ENCODE measurements at places on chromosomes 11 and 22.
A peak's percentile ranks its signal among the peaks of the same experiment; 100 is the strongest.

DNA sequence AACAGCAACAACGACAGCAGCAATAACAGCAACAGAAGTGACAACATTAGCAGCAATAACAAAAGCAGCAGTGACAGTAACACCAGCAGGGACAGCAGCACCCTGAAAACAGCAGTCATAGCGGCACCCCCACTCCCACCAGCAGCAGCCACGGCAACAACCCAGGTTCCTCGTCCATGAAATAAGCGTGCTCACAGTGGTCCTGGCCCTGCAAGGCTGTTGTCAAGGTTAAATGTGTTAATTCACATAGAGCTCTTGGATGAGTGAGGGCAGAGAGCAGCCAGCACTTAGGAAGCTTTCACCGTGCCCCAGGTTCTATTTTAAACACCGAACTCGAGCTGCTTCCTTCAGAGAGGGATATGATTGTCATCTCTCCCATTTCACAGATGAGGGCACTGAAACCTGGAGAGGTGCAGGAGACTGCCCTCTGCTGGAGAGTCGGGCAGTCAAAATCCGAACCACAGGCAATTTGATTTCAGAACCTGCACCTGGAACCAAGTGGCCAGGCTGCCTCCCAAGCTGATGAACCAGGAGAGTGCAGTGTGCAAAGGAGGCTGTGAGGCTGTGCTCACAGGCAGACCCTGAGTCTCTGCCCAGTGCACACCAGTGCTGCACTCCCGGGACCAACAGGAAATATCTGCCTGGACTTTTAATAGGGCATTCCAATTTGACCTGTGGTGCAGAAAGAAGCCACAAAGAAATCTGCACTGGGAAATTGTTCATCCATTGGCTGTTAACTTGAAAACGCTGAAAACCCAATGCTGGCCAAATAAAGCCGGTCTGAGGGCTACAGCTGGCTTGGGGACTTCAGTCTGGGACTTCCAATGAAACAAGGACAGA is 22.9 kb upstream of the FGF3 start:
- no peak for DNase-seq

- DNase-seq, result no peak
These were observed 821 bp downstream of the GAL3ST1 start for GRCh38 chr22:30573594-30574094.

GRCh38 chr11:87425943-87426342 is 388.2 kb downstream of the TMEM135 start:
- DNase-seq, result no peak

DNA sequence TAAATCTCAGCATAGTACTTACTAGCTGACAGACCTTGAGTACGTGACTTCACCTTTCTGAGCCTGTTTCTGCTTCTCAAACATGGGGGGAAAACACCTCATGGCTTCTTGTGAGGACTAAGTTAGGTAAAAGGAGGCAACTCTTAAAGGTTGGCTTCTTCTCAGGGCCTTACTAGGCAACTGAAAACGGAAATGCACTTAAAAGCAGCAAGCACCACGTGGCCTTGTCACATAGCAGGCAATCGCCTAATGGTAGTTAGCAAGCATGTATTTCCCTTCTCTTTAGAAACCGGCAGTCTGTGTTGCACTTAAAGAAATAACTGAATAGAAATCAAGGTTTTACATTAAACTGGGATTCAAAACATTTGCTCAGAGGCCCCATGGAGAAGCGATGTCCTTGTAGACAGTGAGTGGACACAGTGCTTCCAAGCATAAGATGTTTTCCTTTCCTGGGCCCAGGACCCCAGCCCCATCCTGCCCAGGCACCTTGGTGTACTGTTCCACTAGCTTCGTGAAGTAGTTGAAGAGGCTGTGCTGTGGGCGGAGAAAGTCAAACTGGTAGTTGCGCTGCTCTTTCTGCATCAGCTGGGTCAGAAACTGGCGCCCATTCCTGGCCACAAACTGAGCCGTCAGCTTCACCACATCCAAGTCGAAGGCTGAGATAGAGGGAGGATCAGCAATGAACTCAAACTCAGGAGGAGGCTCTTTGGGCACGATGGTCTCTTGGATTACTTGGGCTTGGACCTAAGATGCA is 12.1 kb downstream of the SF3A1 start:
- no peak for DNase-seq

GRCh38 chr11:56750190-56750589 is 1.7 kb upstream of the OR9G4 start:
- no peak for DNase-seq

DNA sequence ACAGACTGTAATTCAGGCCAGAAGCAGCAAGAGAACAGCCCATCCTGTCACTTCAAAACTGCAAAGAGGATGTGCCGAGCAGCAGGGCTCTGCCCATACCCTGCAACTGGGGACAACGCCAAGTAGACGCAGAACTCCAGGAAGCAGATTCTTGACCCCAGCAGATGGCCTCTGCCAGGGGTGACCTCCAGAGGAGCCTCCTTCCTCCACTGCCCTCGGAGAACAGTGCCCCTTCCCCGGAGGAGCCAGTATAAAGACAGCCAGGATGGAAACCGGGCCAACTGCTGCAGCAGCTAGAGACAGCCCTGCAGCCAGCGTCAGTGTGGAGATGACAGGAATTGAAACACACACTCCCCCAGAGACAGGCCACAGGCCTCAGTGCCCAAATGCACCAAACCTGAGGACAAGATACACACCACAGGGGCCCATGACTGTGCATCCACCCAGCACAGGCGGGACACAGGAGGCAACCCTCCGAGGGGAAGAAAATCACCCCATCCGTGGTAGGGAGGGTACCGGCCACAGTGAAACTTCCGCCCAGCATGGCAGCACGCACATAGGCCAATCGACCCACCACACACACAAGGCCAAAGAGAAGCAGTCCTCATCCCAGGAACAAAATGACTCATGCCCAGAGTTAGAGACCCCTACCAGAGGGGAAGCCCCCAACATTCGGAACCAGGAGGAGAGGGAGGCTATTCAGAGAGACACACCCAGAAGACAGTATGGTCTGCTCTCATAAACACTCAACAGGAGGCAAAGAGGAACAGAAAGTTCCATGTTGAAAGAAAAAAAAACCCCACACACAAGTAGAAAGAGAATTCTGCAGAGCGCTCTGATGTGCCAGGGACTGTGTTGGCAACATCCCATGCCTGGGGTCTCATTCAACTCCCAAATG is 5.6 kb downstream of the AHNAK start:
- peak; percentile 62 for DNase-seq

GRCh38 chr22:42969348-42969975 is 45.5 kb downstream of the PACSIN2 start:
- no peak for DNase-seq

GRCh38 chr11:36405585-36406367 is 104.3 kb downstream of the TRAF6 start:
- no peak for DNase-seq

GRCh38 chr22:30611197-30611596 is 4.2 kb downstream of the TCN2 start:
- no peak for DNase-seq

GRCh38 chr22:49900441-49901230 is 17.6 kb downstream of the ALG12 start:
- no peak for DNase-seq

GRCh38 chr22:30754971-30755758 is 60.5 kb downstream of the OSBP2 start:
- peak; percentile 53 for DNase-seq

DNA sequence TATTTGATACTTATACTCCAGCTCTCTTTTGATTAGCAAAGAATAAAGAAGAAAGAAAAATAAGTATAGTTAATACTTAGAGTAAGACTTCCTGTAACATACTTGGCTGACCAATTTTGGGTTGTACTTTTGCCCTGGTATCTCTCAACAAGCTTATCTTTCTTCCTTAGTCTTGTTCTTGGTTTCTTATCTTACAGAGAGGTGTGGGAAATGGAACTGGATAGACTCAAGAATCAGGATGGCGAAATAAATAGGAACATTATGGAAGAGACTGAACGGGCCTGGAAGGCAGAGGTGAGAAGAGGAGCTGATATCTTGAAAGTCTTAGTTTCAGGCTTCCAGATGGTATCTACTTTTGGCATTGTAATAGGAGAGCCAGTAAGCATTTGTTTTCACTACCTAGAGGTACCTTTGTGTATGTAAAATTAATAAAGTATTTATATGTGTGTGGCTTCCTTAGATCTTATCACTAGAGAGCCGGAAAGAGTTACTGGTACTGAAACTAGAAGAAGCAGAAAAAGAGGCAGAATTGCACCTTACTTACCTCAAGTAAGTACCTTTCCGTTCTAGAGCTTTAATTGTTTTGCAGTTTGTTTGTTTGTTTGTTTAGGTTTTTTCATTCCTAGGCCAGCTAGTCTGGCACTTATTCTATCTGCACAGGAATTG is 11.3 kb upstream of the BACE1-AS start:
- no peak for DNase-seq

DNA sequence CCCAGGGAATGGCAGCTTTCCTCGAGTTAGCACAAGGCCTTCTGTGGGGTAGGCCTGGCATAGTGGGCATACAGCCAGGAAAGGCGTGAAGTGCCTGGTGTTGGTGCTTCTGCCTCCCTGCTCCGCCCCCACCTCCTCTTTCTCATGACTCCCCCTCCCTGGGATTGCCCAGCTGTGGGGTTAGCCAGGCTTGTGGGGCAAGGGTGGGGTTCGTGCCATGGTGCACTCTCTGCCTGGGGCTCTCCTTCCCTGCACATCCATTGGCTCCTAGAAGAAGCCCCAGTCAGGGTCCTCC is 236.8 kb upstream of the NCAM1 start:
- DNase-seq, result no peak

DNA sequence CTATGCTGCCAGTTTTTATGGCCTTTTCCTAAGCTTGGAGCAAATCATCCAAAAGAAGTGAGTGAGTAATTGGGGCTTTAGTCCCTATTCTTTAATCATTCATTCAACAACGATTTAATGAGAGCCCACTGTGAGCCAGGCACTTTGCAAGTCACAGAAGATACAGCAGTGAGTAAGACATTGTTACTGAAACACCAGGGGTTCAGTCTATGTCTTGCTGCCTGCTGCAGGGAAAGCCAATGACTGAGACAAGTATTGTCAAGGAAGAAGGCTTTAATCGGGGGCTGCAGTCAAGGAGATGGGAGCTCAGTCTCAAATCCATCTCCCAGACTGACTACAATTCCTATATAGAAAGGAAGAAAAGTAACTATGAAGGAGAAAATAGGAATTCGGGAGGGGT is 228.3 kb downstream of the FAM181B start:
- no peak for DNase-seq

DNA sequence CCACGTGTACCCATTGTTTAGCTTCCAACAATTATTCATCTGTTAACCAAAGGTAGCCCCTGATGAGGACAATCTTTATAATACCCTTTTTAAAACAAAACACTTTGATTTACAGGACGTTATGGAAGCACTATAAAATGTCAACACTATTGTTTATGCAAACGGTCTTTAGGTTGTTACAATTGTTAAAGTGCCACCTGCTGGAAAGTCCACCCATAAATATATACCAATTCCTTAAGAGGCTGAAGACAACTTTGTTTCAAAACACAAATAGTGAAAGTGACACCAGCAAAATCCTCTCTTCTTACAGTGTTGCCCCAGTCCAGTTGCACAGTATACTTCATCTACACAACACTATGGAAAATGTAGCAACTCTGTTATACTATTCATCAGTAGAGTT is 68.9 kb upstream of the SLN start:
- DNase-seq, result no peak

DNA sequence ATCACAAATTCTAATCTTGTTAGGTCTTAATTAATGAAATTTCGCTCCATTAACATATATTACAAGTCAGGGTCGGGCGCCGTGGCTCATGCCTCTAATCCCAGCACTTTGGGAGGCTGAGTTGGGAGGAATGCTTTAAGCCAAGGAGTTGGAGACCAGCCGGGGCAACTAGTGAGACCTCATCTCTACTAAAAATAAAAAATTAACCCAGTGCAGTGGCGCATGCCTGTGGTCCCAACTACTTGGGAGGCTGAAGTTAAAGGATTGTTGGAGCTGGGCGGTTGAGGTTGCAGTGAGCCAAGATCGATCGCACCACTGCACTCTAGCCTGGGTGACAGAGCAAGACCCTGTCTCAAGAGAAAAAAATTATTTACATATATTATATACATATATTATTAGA is 1.9 kb downstream of the TMA7B start:
- no peak for DNase-seq

GRCh38 chr22:20243537-20244249 is 24.4 kb downstream of the RTN4R start:
- peak; percentile 92 for DNase-seq

DNA sequence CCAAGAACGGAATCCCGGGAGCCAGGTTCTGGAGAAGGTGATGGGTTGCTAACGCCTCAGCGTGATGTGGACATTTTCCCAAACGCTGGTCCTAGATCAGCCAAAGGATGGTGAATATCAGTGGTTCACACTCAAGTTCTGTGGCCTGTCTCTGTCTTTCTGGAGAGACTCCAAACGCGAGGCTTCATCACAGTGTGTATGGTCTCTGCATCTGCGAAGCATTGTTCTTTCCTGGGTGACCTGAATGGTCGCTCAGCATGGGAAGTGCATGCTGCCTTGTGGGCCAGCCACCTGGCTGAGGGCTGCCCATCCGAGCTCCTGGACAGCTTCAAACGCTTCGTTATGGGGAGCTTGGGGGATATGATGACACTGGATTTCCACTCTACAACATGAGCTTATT is 810.0 kb downstream of the TBC1D22A start:
- peak; percentile 11 for DNase-seq

- DNase-seq, result no peak
These were observed 10.1 kb downstream of the FAM83F start for GRCh38 chr22:40004836-40005235.

GRCh38 chr11:19759389-19759788 is 46.8 kb downstream of the NAV2 start:
- no peak for DNase-seq

DNA sequence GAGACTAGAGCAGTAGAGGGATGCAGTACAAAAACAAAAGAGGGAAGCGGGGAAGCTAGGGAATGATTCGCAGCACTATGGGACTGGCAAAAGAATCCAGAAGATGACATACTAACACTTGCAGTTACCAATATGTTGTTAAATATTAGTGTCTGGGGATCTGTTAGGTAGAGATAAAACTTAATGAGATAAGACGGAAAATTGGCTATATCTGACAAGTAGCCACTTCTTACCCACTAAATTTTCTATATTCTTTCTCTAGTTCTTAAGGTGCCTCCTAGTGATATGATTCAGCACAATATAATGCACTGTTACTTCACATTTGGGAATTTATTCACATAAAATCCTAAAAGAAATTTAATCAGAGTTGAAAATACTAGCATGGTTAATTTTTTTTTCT is 30.8 kb downstream of the CCDC90B start:
- DNase-seq, result no peak

DNA sequence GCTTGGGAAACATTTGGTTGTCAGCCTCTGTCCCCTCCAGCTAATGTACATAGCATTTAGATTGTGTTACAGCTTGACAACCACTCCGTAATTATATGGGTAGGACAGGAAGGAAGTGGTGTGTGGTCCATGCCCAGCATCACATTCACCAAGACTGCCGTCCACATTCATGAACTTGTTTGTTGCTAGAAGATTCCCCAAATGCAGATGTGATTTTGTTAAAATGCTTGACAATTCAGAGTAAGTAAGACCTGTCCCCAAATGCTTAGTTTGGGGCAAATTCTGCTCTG is 1482.7 kb downstream of the TBC1D22A start:
- DNase-seq, result peak; percentile 45

GRCh38 chr11:78190374-78190773 is 1.7 kb downstream of the USP35 start:
- peak; percentile 17 for DNase-seq

- no peak for DNase-seq
These were observed 360.9 kb downstream of the OPCML start for GRCh38 chr11:133171374-133171773.

- DNase-seq, result no peak
These were observed 27.3 kb upstream of the TMEM86A start for GRCh38 chr11:18671246-18671645.

Measured in femur (tissue), 1 donor.